ENCODE measurements at places on chromosomes 6 and 20.

DNA sequence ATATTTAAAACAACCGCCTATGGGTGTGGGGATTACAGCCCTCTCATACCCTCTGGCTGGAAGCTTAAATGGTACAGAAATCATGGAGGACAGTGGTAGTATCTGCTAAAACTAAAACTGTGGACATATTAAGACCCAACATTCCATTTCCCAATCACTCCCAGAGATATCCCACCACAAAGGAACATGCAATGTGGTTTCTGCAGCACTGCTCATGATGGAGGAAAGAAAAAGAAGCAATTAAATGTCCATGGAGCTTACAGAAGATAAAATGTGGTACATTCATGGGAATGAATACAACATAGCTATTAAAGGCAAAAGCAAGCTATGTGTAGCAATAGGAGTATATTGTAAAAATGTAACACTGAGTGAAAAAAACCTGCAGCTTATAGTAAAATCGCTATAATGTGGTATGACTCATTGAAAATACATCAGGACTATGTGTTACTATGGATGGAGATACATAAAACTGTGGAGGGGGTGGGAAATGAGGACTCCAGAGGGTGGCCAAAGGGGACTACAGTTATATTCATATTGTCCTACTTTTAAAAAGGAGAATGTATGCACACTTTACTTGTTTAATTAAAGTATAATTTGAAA, 22.9 kb upstream of the NNAT start:
- no peak for DNase-seq

DNA sequence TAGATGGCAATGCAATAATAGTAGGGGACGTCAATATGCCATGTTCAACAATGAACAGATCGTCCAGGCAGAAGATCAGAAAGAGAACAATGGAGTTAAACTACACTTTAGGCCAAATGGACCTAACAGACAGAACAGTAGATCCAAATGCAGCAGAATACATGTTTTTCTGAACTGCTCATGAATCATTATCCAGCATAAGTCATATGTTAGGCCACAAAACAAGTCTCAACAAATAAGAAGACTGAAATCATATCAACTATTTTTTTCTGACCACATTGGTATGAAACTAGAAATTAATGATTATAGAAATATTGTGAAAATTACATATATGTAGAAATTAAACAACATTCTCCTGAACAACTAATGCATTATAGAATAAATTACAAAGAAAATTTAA, 10.2 kb upstream of the DEFB125 start:
- DNase-seq, result no peak

GRCh38 chr6:98833307-98834059, 891 bp upstream of the POU3F2 start:
- no peak for DNase-seq

DNA sequence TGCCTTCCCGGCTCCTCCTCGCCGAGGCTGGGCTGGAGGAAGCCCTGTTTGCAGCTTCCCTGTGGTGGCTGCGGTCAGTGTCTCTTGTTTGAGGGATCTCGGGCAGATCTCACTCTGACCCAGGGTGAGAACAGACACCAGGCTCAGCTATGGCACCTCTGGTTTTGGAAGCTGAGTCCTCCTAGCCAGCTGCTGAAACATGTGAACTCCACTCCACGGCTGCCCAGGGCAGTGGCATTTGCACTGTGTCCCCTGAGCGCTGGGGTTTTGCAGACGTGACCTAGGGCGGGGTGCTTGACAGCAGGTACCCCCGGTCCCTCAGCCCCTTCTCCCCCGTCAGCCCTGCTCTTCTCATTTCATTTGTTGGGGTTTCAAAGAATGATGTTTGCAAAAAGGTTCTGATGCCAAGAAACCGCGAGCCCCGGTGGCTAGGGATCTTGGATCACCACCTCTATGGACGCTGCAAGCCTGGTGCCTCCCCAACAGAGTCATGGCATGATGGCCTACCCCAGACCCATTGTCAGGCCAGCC, 55.0 kb upstream of the DACT2 start:
- no peak for DNase-seq

DNA sequence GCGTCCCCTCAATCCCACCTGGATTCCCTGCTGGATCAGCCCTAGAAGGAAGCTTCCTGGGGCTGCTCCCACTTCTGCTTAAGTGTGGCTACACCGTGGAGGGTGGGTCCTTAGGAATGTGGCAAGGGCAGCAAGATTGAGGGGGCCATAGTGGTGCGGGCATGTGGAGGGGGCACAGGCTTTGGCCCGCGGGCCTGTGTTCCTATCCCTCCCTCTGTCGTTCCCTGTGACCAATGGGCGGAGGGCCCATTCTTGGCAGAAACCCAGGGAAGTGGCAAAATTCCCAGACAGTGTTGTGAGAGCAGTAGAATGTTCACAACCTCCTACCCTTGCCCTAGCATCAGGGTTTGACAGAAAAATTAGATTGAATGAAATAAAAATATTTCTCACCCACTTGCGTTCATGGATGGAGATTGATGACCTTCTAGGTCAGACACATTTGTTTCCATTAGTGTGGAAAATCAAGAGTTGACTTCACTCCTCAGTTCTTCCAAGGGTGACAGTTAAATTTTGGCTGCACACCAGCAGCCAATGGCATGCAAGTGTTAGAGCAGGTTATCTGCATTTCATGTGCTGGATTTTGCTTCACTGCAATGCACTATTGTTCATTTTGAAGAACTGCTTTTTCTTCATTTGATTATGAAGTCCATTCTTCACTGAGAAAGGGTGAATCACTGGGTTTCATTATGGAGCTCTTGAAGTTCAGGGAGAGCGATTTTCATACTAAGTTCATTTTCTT, 49.3 kb upstream of the AHI1 start:
- DNase-seq, result no peak
